ENCODE measurements at places on chromosomes 7 and 10. TPM values are rescaled to one million over a fixed set of nuclear protein-coding genes. Genes with fewer than 3 reads are reported as not detected.

DDC gene
- 0.24 TPM for total RNA-seq

CCL24 gene
- total RNA-seq, result not detected

HOXA1 gene
- 1.4 TPM for total RNA-seq

LRRD1 gene
- 0.56 TPM for total RNA-seq

SH2D4B gene
- not detected for total RNA-seq

ANXA8L1 gene
- total RNA-seq, result 0.56 TPM

ZNF248 gene
- 3.0 TPM for total RNA-seq

PLAU gene
- total RNA-seq, result 449 TPM

CPXM2 gene
- total RNA-seq, result 1.8 TPM

NKX2-3 gene
- not detected for total RNA-seq

CPVL gene
- 1.7 TPM for total RNA-seq
